ENCODE measurements at places on chromosomes 5 and 9. TPM values are rescaled to one million over a fixed set of nuclear protein-coding genes. Genes with fewer than 3 reads are reported as not detected.

Gene RALGDS
- total RNA-seq, result 43.7 TPM

Gene CRB2
- total RNA-seq, result 1.6 TPM

Gene RAB24
- 28.3 TPM for total RNA-seq

Gene EMB
- total RNA-seq, result 15.1 TPM

Gene NUTM2F
- not detected for total RNA-seq

Gene ARL14EPL
- total RNA-seq, result not detected

Gene SLC36A1
- 9.1 TPM for total RNA-seq

Gene GNA14
- total RNA-seq, result 0.63 TPM

Gene NR2F1-AS1
- total RNA-seq, result 9.5 TPM

Gene AQP3
- total RNA-seq, result 1.1 TPM

Gene CTNND2
- total RNA-seq, result 0.34 TPM

DNA sequence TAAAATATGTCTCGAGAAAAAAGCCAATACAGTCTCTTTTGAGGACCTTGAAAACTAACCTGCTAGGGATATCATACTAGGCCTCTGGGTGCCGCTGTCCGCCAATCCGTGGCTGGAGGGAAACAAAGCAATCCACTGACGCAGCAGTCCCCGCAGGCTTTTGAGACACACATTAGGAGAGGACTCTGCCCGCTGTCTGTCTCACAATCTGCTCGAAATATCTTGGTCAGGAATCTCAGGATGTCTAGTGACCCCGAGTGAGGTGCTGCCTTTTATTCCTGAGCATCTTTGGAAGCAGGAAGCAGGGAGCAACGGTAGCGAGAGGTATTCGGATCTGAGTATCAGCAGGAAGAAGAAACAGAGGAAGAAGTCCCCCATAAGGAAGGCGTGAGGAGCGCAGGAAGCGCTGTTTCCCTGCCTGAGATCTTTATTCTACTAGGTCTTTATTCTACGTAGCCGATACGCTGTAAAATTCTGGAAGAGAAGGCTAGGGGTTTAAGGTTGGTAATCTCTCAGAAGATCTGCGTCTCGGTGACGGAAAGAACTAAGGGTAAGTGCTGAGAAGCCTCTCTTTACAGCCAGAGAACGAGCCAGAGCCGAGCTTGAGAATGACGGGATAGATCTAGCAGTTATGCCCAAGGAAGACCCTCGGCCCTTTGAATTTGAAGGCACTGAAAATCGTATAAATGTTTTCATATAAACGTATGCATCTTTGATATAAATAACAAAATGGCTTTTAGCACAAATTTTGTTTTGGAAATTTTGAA lies 4.0 kb upstream of the PCDHGA1 start:
- DNase-seq, result no peak

DNA sequence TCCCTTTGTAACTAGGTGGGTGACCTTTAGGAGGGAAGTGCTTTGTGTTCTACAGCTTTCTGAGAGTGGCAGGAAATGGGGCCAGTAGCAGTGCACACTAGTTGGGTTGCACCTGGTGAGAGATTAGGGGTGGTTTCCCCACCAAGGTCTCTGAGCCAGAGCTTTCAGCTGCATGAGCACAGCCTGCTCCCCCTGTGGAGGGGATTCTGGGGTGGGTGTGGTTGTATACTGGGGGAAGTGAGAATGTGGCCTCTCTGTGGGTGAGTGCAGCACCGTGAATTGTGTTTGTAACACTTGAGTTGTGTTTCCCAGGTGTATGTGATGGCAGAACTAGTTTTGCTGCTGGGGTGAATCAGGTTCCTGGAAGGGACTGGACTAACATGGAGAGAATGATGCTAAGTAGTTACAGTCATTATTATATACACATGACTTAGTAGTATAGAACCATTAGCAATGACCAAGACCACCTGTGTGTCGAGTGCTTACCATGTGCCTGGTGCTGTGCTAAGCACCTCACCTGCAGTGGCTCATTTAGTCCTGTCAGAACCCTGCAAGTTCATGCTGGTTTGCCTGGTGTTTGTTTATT lies 11.8 kb upstream of the CXXC5 start:
- DNase-seq, result no peak

- no peak for DNase-seq
Observed at GRCh38 chr5:173602423-173602822, 14.0 kb downstream of the BOD1 start.

GRCh38 chr5:19767987-19768386 lies 220.0 kb downstream of the CDH18 start:
- no peak for DNase-seq

DNA sequence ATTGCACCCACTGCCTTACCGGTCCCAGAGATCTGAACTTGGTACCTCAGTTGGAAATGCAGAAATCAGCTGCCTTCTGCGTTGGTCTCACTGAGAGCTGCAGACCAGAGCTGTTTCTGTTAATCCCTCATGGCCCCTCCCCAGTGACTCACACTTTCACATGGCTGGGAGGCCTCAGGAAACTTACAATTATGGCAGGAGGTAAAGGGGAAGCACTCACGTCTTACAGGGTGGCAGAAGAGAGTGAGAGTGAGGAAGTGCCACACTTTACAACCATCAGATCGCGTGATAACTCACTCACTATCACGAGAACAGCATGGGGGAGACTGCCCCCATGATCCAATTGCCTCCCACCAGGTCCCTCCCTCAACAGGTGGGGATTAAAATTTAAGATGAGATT lies 648.5 kb downstream of the MTRR start:
- DNase-seq, result no peak

DNA sequence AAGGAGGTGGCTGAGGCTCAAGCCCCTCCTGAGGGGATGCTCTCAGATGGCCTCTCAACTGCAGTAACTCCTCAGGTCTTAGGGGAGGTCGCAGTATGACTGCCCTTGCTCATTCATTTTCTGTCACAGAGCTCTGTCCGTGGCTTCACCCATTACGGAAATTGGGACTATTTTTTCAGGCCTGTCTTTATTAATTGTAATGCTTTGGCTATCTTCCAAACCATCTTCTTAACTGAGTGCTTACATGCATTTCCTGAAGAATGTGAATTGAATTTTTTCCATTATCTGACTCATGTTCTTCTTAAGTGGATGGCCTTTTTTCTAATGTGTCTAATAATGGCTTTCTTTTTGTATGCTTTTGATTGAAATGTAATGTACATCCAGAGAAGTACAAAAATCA lies 36.4 kb upstream of the SV2C start:
- DNase-seq, result no peak

DNA sequence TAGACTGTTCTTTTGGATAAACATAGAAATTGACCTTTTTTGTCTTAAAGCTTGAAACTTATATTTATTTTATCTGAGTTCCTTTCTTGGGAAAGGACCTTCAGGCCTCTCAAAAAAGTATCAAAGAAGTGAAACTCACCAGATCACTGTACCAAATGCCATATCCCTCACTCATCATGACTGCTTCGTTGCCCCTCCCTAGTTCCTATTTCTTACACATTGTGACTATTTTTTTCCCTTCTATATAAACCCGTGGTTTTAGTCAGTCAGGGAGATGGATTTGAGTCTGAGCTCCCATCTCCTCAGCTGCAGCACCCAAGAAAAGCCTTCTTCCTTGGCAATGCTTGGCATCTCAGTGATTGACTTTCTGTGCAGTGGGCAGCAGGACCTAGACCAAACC lies 129.4 kb downstream of the LPAR1 start:
- no peak for DNase-seq

DNA sequence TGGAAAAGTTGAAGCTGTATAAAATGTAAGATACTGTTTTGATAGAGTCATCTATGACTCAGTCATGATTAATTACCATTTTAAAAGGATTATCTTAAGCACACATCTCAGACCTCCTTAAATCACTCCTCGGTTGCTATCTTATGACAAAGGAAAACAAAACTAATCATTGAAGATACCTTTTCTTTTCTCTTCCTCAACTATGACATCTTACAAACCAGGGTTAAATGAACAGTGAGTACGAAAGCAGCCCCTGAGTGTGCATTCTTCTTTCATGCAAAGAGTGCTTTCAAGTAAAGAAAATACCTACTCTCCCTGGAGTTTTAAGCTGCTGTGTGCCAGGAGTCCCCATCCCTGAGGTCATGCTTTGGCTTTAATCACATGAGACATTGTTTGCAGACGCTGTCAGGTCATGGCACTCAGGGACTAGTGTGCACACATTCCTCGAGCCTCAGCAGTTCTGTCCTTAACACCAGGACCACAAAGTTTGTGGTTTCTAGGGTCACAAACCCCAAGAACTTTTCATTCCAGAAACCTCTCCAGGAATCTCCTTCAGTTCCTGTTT lies 86.7 kb upstream of the ICE1 start:
- DNase-seq, result peak; percentile 94

- DNase-seq, result no peak
Observed at GRCh38 chr9:113582698-113583200, 119.2 kb downstream of the RGS3 start.

DNA sequence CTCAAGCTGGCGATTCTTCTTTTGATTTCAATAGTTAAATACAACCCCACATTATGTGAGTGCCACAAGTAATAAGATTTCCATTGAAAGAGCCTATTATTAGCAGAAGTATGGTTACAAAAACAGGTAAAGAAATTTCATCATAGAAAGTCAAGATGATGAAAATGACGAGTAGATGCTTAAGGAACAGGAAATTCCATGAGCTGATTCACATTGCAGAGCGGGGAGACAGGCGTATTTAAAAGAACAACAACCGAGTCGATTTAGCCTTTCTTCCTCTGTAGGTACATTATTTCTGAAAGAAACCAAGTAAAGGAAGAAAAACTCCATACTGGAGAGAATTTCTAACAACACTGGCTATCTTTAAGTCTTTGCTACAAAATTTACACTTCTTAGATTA lies 310.4 kb downstream of the SLF1 start:
- DNase-seq, result no peak

DNA sequence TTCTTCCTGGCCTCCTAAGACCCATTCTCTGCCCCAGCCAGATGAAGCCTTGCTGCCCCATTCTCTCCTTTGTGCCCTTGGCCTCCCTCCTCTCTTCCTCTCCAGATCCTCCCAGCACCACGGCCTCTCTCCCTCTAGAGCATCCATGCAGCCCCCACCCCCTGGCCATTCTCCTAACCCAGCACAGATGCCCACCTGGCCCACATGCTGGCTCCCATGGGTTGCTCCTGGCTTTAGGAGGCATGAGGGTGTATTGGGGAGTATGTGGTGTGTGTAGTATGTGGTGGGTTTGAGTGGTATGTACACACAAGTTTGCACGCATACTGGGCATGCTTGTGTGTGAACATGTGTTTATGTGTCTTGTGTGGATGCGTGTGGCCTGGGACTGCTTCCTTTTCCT lies 47.1 kb downstream of the FOXI1 start:
- no peak for DNase-seq

GRCh38 chr5:127007522-127007921 lies 22.8 kb downstream of the MARCHF3 start:
- DNase-seq, result no peak

GRCh38 chr5:168765086-168765550 lies 185.9 kb upstream of the PANK3 start:
- no peak for DNase-seq

DNA sequence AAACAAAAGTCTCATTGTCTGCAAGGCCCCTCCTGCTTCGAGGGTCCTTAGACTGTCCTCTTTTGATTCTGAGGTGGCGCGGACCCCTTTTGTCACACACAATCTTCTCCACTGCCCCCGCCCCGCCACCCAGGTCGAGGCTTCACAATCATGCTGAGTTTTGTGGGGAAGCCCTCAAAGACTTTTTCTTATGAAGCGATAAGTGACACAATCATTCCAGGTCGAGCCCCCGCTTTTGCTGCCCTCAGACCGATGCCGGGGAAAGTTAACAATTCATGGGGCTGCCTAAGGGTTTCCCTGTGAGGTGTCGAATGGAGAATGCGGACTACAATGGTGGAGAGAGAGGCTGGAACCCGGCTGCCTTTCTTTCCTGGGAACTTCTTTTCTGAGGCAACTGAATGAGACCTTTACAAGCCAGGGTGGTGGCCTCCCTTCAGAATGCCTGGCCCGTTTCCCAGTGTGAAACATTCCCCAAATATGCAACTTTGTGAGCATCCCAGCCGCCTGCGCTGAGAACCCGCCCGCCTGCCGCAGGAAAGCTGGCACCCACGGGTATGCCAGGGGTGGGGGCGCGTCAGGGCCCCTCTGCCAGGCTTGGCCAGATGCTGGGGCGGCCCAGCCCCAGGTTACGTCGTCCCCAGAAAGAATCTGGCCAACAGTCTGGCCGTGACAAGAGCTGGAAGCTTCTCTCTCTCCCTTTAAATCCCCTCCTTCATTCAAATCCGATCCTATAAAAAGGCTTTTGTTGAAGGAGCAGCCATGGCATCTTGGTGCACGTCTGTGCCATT lies 71.9 kb downstream of the MAP1B start:
- DNase-seq, result no peak

DNA sequence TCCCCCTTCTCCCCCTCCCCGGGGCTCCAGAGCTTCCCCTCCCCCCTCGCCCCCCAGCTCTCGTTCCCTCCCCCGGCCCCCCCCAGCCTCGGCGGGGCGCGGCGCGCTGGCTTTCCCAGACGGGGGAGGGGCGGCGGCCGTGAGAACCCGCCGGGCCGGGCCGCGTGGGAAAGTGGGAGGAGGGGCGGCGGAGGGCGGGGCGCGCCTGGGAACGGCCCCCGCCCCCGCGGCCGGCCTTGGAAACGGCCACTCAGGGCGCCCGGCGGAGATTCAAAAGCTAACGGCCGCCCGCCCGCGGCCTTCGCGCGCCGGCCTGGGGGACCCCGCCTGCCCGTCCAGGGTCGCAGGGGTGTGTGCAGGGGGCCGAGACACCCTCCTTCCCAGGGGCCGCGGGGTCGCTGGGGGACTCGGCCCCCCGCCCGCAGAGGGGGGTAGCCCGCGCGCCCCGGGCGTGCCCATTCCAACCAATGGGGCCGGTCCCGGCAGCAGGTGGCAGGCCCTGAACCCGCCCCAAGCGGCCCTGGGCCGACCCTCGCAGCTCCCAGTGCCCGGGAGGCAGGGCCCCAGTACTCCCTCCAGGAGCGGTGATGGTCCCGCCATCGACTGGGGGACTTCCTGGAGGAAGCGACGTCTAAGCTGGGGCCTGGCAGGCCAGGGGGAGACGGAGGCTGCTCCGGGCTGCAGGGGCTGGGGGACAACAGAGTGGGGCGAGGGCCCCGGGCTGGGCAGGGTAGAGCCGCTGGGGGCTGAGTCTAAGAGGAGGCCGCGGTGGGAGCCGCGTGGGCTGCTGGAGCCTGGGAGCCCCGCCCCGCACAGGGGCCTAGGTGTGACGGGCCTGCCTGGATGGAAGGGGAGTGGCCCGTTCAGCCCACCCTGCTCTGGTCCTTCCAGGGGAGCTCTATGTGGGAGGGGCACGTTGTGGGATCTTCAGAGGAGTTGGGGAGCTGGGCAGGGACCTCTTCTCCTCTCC lies 14.2 kb upstream of the NRARP start:
- no peak for DNase-seq

- no peak for DNase-seq
Observed at GRCh38 chr5:11383506-11384095, 520.6 kb downstream of the CTNND2 start.

GRCh38 chr5:56200971-56201666 lies 32.0 kb downstream of the ANKRD55 start:
- DNase-seq, result peak; percentile 39

DNA sequence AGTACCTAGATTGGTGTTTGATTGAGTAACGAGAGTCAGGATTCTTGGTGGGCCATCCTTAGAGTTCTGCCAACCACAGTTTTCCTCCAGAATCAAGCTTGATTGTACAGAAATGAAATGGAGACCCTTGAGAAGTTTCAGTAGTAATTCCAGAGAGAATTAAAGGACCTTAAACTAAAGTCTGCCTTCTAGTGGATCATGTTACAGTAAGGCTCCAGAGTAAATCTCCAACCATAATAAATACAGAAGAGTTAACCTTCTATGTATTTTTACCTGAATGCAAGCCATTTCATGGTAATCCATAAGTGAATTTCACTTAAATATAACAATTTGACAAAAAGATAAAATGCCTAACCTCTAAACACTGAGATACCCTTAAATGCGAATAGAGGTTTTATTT lies 53.0 kb upstream of the CNTLN start:
- no peak for DNase-seq

GRCh38 chr9:36923025-36923625 lies 110.9 kb downstream of the PAX5 start:
- no peak for DNase-seq

Measured in kidney epithelial cell (primary cell).